Heart right ventricle (tissue), 16 donors: ENCODE measurements at places on chromosomes 1 and 21. TPM values are rescaled to one million over a fixed set of nuclear protein-coding genes. Genes with fewer than 3 reads are reported as not detected.

Gene CRP
- not detected for total RNA-seq

GRCh38 chr1:200934676-200935245 lies 40.1 kb downstream of the INAVA start:
- no peak for DNase-seq
- H3K27ac ChIP-seq, result no peak overlapping the region
- H3K27me3 ChIP-seq, result no peaks in the 10 kb centered on the region
- no peaks in the 10 kb centered on the region for H3K4me1 ChIP-seq
- no peak overlapping the region for H3K4me3 ChIP-seq
- no peaks in the 10 kb centered on the region for H3K36me3 ChIP-seq

Gene UBL4B
- not detected for total RNA-seq

GRCh38 chr21:42499444-42500112 lies 3.6 kb upstream of the RSPH1 start:
- no peak overlapping the region for H3K4me3 ChIP-seq
- H3K27ac ChIP-seq, result no peak overlapping the region
- DNase-seq, result no peak
- no peaks in the 10 kb centered on the region for H3K27me3 ChIP-seq
- peaks cover 8% of the 10 kb centered on the region for H3K4me1 ChIP-seq

Gene THEM5
- not detected for total RNA-seq

DNA sequence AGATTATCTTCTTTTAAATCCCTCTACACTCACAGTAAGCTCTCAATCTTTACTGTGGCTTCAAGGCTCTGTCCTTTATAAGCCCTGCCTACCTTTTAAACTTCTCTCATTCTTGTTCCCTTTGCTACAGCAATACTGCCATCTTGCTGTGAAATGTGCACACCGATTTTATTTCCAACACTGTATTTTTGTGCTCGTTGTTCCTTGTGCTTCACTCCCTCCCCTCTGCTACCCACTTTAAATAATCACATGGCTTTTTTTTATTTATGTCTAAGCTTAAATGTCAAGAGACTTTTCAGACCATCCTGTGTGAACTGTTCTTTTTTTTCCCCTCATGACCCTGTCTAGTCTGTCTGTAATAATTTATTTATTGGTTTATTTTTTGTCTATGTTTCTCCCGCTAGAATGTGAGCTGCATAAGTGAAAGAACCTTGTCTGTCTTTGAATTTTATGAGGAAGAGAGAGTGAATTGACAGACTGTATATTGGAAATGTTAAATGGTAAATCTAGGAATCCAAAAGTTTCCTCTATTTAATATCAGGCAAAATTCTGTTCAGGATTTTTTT lies 45.7 kb downstream of the ABCD3 start:
- H3K27ac ChIP-seq, result no peak overlapping the region
- DNase-seq, result no peak
- H3K4me3 ChIP-seq, result no peak overlapping the region
- H3K27me3 ChIP-seq, result no peaks in the 10 kb centered on the region
- H3K4me1 ChIP-seq, result peaks cover 11% of the 10 kb centered on the region

Gene KCNA3
- total RNA-seq, result 0.40 TPM

DNA sequence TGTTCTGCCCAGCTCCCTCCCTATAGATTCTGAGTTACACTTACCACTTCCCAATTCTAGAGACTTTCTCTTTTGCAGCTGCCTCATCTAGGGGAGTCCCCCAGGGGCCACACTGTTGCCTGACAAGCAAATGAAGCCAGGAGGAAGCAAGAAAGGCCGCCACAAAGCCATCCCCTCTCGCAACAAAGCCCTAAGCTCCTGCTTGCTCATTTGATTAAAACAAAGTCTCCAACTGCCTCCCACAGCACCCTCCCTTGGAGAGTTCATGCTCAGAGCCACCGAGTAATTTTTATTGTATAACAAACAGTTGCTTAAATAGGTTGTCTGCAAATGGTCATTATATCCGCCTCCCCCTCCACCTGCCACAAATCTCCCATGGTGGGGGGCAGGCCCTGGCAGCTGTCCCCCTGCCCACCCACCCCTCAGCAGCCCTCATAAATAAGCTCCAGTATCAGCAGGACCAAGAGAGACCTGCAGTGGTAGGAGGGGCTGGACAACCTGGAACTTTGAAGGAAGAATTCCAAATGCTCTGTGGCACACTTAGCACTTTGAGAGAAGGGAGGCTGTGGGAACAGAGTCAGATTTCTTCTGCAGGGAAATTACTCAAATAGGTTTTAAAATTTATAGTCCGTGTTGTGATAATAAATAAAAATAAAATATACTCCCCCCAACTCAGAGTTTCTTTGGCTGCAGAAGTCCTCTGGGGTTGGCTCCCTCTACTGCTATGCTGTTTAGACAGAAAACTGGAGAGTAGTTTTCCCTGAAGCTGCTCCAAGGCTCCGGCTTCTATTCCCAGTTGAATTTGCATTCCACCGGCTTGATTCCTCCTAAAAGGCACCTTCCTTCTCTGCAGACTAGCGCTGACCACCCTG lies 237.5 kb downstream of the TTLL7 start:
- H3K4me3 ChIP-seq, result peak overlapping the region; percentile 11
- no peaks in the 10 kb centered on the region for H3K4me1 ChIP-seq
- H3K27me3 ChIP-seq, result no peaks in the 10 kb centered on the region
- no peak overlapping the region for H3K27ac ChIP-seq
- DNase-seq, result no peak
- no peaks in the 10 kb centered on the region for H3K36me3 ChIP-seq

Gene SHISAL2A
- total RNA-seq, result not detected

DNA sequence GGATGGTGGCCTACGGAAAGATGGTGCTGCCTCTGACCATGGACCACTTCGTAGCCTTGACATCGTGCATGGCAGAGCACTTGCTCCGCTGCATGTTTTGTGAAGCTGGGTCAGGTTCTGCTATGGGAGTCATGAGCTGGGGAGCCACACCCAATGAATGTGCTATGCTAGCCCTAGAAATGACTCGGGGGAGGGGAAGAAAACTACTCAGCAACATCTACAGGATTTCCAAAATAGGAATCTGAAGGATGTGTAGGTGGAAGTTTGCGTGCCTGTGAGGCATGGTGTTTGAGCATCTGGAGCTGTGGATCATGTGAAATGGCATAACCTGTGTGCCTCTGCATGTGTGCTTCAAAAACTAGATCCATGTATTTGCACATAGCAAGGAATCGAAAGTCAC lies 247.3 kb downstream of the CACNA1E start:
- no peak overlapping the region for H3K27ac ChIP-seq
- no peak overlapping the region for H3K4me3 ChIP-seq
- H3K4me1 ChIP-seq, result no peaks in the 10 kb centered on the region
- no peak for DNase-seq
- no peaks in the 10 kb centered on the region for H3K36me3 ChIP-seq
- no peaks in the 10 kb centered on the region for H3K27me3 ChIP-seq

Gene POMGNT1
- total RNA-seq, result 164 TPM

Gene CFHR2
- not detected for total RNA-seq

Gene VCAM1
- 3.5 TPM for total RNA-seq

- no peaks in the 10 kb centered on the region for H3K36me3 ChIP-seq
- no peak for DNase-seq
- H3K27ac ChIP-seq, result peak overlapping the region; percentile 84
- peaks cover 5% of the 10 kb centered on the region for H3K27me3 ChIP-seq
- peak overlapping the region; percentile 57 for H3K4me3 ChIP-seq
Measured at GRCh38 chr1:210234329-210234757, 1.7 kb downstream of the SERTAD4 start.

- peaks cover 30% of the 10 kb centered on the region for H3K36me3 ChIP-seq
- H3K4me1 ChIP-seq, result no peaks in the 10 kb centered on the region
- no peak for DNase-seq
- no peak overlapping the region for H3K27ac ChIP-seq
- peaks cover 15% of the 10 kb centered on the region for H3K27me3 ChIP-seq
Measured at GRCh38 chr1:228748029-228748428, 12.8 kb downstream of the RHOU start.

Gene GPR25
- total RNA-seq, result not detected

DNA sequence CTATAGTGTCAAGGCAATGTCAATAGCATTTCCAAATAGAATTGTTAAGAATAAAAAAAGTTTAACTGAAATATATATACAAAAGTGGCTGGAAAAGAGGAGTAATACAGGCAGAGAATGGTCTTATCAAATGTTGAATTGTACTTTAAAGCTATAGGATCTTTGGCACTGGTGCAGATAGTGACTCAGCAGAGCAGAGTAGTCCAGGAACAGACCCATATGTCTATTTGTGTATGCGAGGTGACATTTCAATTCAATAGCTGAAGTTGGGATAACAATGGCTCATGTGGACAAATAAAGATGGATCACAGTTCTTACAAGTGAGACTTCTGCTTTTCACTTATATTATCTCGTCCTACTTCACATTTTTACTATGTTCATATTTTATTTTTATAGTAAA lies 543.0 kb upstream of the B3GALT2 start:
- no peaks in the 10 kb centered on the region for H3K4me1 ChIP-seq
- H3K4me3 ChIP-seq, result no peak overlapping the region

Gene GSTM1
- total RNA-seq, result not detected

Gene ATAD3A
- 15.3 TPM for total RNA-seq

- H3K4me3 ChIP-seq, result no peak overlapping the region
- no peak for DNase-seq
- no peaks in the 10 kb centered on the region for H3K4me1 ChIP-seq
- no peaks in the 10 kb centered on the region for H3K36me3 ChIP-seq
- H3K27ac ChIP-seq, result no peak overlapping the region
- no peaks in the 10 kb centered on the region for H3K27me3 ChIP-seq
Measured at GRCh38 chr1:220336391-220337031, 64.3 kb upstream of the RAB3GAP2 start.

DNA sequence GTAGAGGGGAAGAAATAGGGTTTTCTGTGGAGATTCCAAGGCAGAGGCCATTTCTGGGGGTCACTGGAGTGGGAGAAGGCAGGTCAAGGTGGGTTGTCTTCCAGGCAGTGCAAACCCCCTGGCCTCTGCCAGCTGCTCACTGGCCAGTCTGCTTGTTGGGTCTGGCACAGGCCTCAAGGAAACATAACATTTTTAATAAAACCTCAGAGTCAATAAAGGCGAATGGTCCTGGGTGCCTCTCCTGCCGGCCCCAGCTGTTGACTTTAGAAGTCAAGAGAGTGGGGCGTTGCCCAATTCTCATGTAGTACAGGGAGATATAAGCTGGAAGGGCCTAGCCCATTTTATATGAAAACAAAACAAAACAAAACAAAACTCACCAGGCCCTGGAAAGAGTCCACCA lies 36.6 kb downstream of the RUNX3 start:
- no peaks in the 10 kb centered on the region for H3K27me3 ChIP-seq
- H3K4me1 ChIP-seq, result no peaks in the 10 kb centered on the region

Gene ZNF648
- 0.09 TPM for total RNA-seq

GRCh38 chr1:245418077-245418476 lies 263.3 kb downstream of the KIF26B start:
- peaks cover 38% of the 10 kb centered on the region for H3K27me3 ChIP-seq
- no peak overlapping the region for H3K4me3 ChIP-seq
- H3K4me1 ChIP-seq, result no peaks in the 10 kb centered on the region
- H3K27ac ChIP-seq, result no peak overlapping the region
- no peak for DNase-seq

Gene TMCC2
- 2.4 TPM for total RNA-seq

DNA sequence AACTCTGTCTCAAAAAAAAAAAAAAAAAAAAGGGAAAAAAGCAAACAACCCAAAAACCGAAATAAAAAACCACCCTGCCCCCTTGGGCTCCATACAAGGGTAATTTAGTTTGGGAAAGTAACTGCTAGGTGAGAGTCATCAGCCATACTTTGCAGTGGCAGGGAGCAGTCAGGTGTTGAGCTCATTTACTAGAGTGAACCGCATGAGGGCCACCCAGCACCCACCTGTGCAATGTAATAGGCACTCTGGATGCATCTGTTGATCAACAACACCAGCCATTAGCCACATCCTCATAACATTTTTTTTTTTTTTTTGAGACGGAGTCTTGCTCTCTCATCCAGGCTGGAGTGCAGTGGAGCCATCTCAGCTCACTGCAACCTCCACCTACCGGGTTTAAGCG lies 9.1 kb downstream of the INAVA start:
- H3K36me3 ChIP-seq, result no peaks in the 10 kb centered on the region
- no peaks in the 10 kb centered on the region for H3K4me1 ChIP-seq
- no peak overlapping the region for H3K27ac ChIP-seq
- no peak overlapping the region for H3K4me3 ChIP-seq

DNA sequence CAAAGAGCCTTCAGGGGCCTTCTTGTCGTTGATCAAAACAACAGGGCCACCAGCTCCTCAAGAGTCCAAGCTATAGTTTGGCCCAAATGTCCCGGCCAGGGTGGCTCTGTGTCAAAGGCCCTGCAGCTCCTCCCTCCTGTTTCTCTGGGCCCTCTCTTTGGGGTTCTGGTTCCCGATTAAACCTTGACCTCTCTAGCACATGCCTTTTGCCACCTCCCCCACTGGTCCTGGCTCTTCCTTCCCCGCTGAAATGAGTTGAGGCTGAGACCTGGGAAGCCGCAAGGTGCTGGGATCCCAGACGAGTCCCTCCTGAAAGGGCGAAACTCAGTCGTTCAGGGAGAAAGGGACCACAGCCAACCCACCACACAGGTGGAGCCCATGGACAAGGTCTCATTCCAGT lies 56.9 kb downstream of the CASZ1 start:
- no peak for DNase-seq
- peaks cover 45% of the 10 kb centered on the region for H3K4me1 ChIP-seq
- no peaks in the 10 kb centered on the region for H3K27me3 ChIP-seq
- no peak overlapping the region for H3K27ac ChIP-seq
- H3K4me3 ChIP-seq, result no peak overlapping the region

Gene CELA2A
- 1.6 TPM for total RNA-seq

DNA sequence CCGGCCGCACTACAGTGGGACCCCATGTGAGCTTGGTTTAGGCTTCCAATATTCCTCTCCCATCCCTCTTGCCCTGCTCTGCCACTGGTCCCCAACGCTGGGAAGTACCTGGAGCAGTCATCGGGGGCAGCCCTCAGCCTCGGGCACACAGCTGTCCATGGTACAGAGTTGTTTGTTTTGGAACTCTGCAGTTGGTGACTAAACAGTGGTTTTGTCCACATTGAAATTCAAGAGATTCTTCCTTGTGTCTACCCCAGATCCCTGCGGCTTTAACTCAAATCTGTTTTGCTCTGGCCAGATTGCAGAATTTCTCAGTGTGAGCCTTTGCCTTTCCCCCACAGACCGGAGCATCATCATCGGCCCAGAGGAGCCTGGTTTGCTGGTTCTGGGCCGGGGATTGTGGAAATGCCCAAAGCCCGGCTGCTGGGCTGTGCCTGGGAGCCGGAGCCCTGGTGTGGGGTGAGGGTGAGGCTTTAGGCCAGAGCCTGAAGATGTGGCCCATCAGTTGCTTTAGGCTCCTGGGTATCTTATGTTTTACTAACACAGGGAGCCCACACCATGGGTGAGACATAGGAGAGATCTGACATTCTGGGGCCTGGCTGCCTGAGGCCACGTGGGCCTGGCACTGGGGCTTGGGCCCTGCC lies 93.2 kb downstream of the ARHGEF10L start:
- no peaks in the 10 kb centered on the region for H3K27me3 ChIP-seq
- H3K36me3 ChIP-seq, result peaks cover 90% of the 10 kb centered on the region
- no peak overlapping the region for H3K27ac ChIP-seq
- H3K4me3 ChIP-seq, result no peak overlapping the region
- no peak for DNase-seq

GRCh38 chr1:179143322-179143721 lies 61.5 kb downstream of the TOR3A start:
- H3K27ac ChIP-seq, result peak overlapping the region; percentile 32
- DNase-seq, result no peak
- no peaks in the 10 kb centered on the region for H3K27me3 ChIP-seq
- H3K36me3 ChIP-seq, result no peaks in the 10 kb centered on the region
- H3K4me1 ChIP-seq, result no peaks in the 10 kb centered on the region

GRCh38 chr1:202599669-202600431 lies 110.4 kb downstream of the SYT2 start:
- H3K36me3 ChIP-seq, result peaks cover 52% of the 10 kb centered on the region
- no peak overlapping the region for H3K4me3 ChIP-seq
- H3K27ac ChIP-seq, result peak overlapping the region; percentile 29
- no peaks in the 10 kb centered on the region for H3K27me3 ChIP-seq
- peak; percentile 57 for DNase-seq
- H3K4me1 ChIP-seq, result no peaks in the 10 kb centered on the region

Gene TFF1
- not detected for total RNA-seq

Gene ADCY10
- 0.15 TPM for total RNA-seq
